NCI-H1105 (cell line): ENCODE measurements at places on chromosomes 6 and 20.

- DNase-seq, result no peak
These were observed 37.1 kb downstream of the SERPINB1 start for GRCh38 chr6:2804516-2804915.

DNA sequence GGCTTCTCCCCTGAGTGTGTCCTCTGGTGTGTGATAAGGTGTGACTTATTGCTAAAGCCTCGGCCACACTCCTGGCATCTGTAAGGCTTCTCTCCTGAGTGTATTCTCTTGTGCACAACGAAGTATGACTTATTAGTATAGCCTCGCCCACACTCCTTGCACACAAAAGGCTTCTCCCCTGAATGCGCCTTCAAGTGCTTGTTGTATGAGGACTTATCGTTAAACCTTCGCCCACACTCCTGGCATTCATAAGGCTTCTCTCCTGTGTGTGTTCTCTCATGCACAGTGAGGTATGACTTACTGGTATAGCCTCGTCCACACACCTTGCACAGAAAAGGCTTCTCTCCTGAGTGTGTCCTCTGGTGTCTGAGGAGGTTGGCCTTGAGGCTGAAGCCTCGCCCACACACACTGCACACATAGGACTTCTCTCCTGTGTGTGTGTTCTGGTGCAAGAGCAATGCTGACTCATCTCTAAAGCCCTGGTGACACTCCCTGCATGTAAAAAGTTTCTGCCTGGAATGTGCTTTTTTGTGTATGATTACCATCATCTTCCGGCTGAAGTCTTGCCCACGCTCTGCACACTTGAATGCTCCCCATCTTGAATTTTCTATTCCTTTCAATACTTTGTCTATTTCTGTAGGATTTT, 20.4 kb downstream of the ZNF337 start:
- no peak for DNase-seq

GRCh38 chr6:68427630-68428029, 207.5 kb upstream of the ADGRB3 start:
- DNase-seq, result no peak

DNA sequence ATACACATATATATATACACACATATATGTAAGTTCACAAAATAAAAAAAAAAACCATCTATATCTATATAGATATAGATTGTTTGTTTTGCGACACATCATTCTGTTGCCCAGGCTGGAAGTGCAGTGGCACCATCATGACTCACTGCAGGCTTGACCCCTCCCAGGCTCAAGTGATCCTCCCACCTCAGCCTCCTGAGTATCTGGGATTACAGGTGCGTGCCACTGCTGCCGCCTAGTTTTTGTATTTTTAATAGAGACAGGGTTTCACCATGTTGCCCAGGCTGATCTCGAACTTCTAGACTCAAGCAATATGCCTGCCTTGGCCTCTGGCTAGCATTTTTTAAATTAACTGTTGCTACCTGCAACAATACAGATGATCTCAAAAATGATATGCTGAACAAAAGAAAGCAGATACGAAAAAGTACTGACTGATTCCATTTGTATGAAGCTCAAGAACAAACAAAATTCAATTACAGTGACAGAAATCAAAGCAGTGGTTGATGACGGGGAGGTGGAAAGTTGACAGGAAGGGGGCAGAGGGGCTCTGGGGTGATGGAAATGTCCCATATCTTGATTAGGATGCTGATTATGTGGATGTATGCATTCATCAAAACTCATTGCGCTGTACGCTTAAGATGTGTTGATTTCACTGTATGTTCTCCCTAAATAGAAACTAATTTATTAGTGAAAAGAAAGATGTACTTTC, 49.6 kb downstream of the ATXN1 start:
- DNase-seq, result no peak

DNA sequence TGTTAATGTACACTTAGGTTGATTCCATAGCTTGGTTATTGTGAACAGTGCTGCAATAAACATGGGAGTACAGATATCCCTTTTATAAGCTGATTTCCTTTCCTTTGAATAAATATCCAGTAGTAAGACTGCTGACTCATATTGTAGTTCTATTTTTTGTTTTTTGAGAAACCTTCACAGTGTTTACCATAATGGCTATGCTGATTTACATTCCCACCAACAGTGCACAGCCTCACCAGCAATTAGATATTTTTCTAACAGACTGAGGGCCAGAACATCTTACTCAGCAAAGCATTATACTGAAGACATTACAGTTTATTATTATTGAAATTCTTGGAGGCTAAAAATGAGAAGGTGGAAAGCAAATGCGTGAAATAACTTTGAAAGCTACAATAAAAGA, 187.3 kb upstream of the HEY2 start:
- no peak for DNase-seq

DNA sequence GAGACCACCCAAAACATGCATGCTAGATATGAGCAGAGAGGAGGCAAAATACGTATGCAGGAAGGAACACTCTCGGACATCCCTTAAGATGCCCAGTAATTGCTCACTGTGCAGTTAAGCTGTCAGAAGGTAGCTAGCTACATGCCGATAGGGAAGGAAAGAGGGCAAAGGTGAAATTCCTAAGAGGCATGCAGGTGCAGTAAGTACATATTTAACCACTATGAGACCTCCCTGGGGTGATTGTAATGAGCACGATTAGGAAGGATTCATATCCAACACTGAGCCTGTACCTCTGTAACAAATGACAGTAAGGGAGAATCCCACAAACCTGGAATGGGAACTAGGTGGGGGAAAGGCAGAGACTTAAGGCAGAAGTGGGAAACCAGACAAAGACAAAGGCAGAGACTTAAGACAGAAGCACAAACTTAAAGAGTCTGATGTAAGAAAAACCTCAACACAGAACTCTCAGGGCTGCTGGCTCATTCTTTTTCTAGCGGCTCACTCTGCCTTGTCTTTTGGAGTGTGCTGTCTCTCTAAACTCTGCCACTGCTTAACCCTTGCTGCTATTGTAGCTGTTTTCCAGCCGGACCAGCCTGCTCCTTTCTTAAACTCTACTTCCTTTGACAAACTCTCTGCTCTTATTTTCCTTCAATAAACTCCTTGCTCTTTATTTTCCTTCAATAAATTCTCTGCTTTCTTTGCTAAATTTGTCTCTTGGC, 148.1 kb downstream of the UBE3D start:
- no peak for DNase-seq
